Activated CD4-positive, alpha-beta T cell treated with anti-CD3 and anti-CD28 coated beads, Interleukin-2, amount 50 U/mL, for 48 hours (primary cell): ENCODE measurements at places on chromosomes 7 and 10.
A peak's percentile ranks its signal among the peaks of the same experiment; 100 is the strongest.

DNA sequence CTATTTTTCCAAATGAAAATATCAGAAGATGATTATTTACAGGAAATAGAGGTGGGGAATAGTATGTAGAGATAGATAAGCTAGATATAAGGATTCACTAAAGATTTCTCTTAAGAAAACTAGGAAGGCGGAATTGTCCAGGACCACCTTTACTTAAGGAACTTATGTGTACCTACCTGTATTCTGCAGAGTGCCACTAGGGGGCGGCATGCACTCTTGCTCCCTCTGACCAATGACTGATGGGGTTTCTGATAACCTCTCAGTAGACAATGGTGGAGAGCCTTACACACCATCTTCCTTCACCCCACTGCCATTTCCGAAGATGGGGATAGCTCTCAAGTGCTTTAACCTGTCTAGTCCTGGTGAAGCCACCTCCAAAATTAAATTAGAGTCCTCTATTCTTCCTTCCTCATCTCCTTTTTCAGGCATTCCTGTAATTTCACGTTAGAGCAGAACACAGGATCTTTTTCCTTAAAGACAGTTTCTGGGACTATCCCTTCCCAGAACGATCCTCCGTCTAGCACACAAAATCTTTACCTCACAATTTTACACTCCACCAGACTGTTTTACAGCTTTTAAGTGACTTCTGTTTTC, 453.1 kb downstream of the SORCS1 start:
- DNase-seq, result peak; percentile 45

DNA sequence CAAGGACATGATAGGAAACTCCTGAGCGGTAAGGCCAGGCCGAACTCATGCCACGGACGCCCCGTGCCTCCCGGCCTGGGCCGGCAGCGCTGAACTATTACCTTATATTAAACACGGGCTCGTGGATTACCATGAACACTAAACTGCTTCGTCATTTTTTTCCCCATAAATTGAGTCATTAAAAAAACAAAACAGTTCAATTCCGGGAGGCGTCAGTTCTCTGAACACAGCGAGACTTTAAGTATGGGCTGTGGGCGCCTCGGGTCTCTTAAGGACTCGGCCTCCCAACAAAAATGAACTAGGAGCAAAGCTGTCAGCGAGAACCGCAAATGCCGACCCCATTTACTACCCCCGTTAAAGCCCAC, 519 bp downstream of the PITRM1 start:
- peak; percentile 52 for DNase-seq

- no peak for DNase-seq
Measured at GRCh38 chr10:124763267-124763666, 19.1 kb upstream of the FAM53B start.

DNA sequence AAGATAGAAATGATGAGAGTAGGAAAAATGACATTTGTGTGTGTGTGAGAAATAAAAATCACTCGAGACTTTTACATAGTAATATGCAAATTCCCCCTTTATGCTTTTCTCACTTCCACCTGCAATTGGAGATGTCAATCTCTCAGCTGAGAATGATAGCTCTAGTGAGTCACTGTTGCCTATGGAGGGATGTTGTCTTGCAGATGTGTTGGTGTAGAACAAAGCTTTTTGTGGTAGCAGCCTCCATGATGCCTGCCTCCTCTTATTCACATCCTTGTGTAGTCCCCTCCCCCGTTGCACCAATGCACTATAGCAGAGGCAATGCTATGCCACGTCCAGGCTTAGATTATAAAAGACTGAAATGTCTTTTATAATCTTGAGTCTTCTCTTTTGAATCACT, 33.8 kb downstream of the SPAG6 start:
- peak; percentile 62 for DNase-seq
